ENCODE measurements at places on chromosomes 13 and 19.

DNA sequence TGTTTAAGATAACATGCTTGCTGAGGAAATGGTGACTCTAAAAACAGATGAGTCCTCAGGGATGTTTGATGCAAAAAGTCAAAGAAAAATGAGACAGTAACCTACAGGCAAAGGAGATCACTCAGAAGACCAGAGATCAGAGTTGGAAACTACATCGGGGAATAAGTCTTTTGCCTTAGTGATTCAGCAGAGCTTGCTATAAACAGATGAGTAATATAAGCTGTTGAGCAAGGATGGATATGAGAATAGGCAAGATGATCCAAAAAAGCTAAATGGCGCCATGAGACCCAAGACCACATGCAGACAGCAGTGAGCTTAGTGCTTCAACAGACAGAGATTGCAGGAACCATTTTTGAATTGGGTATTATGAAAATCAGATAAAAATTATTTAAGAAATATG lies 168.6 kb downstream of the POSTN start:
- no peak for DNase-seq

- no peak for DNase-seq
Measured at GRCh38 chr13:113052206-113052605, 53.4 kb upstream of the F7 start.

DNA sequence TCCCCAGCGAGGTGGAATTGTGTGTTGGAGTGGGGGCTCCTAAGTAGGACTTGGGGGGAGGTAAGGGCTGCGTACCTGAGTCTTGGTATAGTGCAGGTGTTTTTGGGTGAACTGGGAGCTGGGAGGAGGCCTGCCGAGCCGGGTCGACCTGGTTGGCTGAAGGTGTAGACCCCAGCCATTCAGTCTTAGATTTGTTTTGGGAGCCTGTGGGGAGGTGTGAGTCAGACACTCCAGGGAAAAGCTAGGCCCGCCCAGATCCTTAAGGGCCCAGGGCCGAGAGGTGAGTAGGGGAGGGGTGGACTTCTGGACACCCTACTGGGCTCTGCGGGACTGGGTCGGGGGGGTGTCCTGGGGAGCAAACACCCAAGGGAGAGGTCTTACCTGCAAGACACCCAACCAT lies 935 bp downstream of the CRB3 start:
- no peak for DNase-seq

GRCh38 chr13:38518328-38518727 lies 168.5 kb upstream of the FREM2 start:
- DNase-seq = no peak

- DNase-seq = no peak
Measured at GRCh38 chr13:37263871-37264270, 158.4 kb upstream of the CSNK1A1L start.

DNA sequence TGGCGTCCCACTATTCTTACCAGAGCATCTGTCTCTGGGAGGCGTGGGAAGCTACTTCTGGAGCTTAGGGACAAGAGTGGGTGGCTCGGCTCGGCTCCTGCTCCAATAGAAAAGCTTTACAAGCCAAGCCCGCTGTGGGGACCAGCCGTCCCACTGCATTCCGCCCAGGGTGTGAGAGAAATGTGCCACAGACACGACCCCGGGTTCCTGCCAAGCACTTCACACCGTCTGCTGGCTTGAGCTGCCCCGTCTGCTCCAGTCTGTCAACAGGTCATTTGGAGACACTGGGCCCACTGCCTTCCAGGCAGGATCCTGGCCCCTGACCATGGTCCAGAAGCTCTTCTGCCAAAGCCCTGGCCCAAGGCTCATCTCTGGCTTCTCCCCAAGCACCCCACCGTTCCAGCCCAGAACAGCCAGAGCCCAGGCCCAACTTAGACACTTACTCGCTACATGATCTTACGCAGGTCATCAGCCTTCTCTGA lies 6.5 kb upstream of the FKRP start:
- no peak for DNase-seq

GRCh38 chr13:52195401-52195837 lies 36.0 kb upstream of the NEK3 start:
- DNase-seq = peak; percentile 73

DNA sequence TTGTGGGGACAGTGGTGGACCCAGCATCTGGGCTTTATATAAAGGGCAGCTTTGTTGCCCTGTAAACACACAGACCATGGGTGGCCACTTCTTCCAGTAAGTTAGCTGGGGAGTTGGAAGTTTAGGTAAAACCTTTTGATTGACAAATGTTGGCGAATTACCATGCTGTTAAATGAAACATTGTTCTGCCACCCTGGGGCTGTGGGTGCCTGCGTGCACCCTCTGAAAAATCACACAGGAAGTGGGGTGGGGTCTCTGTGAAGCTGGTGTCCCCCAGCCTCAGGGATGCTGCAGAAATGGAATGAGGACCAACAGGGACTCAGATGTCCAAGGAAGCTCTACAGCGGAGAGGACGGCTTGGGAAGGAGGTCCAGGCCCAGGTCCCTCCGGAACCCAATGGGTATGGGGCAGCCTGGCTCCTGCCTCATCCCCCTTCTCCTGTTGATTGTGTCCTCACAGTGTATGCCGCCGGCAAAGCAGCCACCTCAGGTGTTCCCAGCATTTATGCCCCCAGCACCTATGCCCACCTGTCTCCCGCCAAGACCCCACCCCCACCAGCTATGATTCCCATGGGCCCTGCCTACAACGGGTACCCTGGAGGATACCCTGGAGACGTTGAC lies 2.8 kb upstream of the USF2 start:
- no peak for DNase-seq

- peak; percentile 82 for DNase-seq
Measured at GRCh38 chr19:19531951-19532805, 3.5 kb downstream of the YJEFN3 start.

- DNase-seq = no peak
Measured at GRCh38 chr13:71880753-71881541, 13.9 kb upstream of the DACH1 start.

GRCh38 chr19:27905074-27905473 lies 1307.9 kb downstream of the UQCRFS1 start:
- no peak for DNase-seq

Measured in germinal center (tissue), 1 donor.